GM04504 (cell line): ENCODE measurements at places on chromosomes 12 and 14.
A peak's percentile ranks its signal among the peaks of the same experiment; 100 is the strongest.

DNA sequence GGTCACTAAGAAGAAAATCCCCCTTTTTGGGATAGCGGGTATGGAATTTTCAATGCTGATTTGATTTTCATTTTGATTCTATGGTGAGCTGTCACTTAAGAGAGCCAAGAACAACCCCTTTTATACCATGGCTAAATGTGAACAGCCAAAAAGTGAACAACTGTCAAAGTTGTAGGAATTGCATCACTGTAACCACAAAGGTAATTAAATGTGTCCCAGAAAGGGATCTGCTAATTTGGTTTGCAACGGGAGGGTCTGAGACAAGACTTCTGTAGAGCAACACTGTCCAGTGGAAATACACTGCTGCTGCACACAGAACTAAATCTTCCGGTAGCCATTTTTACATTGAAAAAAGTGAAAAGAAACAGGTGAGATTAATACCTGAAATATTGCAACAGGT lies 14.6 kb downstream of the CHST11 start:
- DNase-seq, result no peak

- no peak for DNase-seq
Measured at GRCh38 chr14:97420211-97420610, 623.0 kb downstream of the VRK1 start.

DNA sequence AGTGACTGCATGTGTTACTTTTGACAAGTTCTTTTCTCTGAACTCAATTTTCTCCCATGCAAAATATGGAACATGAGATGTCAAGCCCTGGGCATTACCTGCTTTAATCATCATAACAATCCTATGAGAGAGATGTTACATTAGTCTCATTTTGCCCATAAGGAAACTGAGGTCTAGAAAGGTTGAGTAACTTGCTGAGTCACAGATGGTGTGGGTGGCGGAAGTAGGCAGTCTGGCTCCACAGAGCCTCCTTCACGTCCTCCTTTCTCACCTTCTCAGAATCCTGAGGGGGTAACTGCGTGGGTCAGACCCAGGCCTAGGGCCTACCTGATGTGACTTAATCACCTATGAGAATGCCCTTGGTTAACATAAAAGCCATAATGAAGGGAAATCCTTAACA lies 50.7 kb downstream of the TMTC1 start:
- DNase-seq, result no peak

DNA sequence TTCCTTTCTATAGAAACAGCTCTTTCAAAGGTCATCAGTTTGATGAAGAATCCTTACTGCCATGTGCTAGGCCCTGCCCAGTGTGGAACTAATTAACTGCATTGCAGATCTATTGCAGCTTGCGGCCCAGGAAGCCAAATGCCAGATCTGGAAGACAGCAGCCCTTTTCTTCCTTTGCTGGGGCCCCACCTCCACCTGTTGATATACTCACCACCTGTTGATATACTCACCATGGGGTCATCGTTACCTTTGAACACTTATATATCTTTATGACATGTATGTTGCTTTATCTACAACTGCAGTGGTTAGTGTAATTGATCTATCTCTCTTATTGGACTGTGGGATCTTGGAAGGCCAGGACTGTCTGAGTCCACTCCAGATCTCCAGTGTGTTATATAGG lies 292.5 kb downstream of the ATP23 start:
- no peak for DNase-seq

- DNase-seq, result peak; percentile 99
Measured at GRCh38 chr14:61562321-61563161, 132.8 kb upstream of the HIF1A start.

DNA sequence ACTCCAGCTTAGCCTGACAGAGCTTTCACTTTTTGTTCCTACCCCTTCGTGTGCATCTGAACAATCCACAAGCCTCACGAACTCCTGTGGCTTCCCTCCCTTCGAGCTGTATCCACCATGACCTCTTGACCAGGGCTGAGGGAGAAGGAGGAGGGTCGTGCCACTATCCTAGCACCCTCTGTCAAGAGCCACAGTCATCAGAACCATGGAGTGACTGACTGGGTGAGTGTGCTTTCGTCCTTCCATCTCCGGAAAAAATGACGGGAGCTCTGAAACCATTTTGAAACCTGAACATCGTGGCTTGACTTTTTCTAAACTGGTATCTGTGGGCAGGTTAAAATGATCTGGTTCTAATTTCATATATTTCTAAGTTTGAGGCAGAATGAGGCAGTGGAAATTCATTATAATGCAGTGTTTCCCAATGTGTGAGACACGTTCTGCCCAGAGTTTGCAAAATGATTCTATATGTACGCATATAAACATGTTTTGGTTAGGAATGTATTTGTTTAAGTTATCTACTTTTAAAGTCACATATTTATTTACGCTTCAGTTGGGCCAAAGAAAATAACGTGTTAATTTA lies 27.0 kb downstream of the IL26 start:
- DNase-seq, result no peak

- DNase-seq, result no peak
Measured at GRCh38 chr14:95815226-95815690, 61.4 kb upstream of the TUNAR start.

DNA sequence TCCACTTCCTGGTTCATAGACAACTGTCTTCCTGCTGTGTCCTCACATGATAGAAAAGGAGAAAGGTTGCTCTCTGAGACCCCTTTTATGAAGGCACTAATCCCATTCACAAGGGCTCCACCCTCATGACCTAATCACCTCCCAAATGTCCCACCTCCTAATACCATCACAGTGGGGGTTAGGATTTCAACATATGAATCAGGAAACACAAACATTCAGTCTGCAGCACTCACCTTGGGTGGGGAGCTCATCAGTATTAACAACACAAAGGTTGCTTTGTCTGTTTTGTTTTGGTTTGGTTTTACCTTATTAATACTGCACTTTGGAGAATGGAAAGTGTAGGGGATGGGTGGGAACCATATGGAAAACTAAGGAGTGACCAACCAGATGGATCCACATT lies 10.5 kb upstream of the SMCO2 start:
- no peak for DNase-seq

DNA sequence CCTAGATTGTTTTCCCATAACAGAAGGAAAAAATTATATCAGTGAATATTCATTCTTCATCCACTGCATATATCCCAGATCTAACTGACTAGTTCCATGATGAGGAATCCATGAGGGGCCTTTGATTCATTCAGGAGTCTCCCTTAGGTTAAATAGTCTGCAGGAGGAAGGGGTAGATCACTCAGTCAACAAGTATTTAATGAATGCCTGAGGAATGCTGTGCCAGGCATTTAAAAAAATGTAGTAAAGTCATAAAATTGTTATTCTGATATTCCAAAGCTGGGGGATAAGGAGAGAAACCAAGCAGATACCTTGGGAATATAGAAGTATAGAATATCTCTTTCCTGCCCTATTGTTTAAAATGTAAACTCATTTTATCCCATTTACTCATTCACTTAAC lies 216.2 kb upstream of the CAND1 start:
- DNase-seq, result no peak

GRCh38 chr14:97719931-97720330 lies 922.7 kb downstream of the VRK1 start:
- DNase-seq, result no peak

DNA sequence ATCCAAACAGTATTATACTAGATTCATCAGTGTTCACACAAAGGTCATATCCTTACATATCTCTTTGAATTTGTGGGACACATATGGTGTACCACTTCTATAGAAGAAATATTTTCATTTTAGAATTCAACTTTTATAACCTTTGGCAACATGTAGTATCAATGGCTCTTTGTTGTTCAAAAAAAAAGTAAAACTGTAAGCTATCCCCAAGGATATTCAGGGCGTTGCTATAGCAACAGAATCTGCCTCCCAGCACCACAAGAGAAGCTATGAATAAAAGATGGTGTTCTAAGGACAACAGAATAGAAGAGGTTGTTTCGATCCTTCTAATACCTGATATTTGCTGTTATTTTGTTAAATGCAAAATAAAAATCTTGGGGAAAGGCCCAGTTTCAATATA lies 139.3 kb downstream of the BRMS1L start:
- DNase-seq, result no peak

DNA sequence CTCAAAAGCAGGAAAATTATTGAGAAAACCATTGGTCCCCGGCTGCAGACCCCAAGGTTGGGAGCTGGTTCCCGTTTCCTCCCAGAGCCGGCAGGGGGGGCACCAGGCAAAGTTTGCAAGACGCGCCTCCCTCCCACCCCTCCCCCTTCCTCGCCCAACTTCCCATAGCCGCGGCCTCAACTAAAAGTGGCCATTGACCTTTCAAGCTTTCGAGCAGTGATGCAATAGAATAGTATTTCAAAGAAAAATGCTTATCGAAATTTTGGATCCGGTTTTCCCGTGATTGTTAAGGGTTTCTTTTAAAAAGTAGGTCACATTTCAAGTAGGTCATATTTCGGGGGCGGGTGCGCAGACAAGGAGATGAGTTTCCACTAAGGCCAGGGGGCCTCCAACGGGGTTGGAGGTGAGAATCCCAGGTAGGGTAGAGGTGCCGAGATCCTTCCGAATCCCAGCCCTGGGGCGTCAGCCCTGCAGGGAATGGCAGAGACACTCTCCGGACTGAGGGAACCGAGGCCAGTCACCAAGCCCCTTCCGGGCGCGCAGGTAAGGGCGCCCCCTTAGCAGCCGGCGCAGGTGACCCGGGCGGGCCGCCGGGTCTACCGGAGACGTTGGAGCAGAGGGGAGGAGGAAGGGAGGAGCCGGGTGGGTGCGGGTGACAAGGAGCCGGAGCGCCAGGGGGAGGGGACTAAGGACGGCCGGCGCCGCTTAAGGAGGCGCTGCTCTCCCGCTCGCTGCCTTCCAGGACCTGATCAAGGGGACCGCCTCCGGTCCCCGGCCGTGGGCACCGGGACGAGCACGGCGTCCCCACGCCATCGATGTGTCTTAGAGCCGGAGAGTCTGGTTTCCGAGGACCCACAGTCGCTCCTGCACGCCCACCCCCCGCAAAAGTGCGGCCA lies 2.6 kb upstream of the SOCS2 start:
- DNase-seq, result peak; percentile 66

GRCh38 chr12:89350260-89350629 lies 2.1 kb downstream of the DUSP6 start:
- DNase-seq, result no peak

- no peak for DNase-seq
Measured at GRCh38 chr12:47017041-47017713, 62.2 kb upstream of the PCED1B start.

DNA sequence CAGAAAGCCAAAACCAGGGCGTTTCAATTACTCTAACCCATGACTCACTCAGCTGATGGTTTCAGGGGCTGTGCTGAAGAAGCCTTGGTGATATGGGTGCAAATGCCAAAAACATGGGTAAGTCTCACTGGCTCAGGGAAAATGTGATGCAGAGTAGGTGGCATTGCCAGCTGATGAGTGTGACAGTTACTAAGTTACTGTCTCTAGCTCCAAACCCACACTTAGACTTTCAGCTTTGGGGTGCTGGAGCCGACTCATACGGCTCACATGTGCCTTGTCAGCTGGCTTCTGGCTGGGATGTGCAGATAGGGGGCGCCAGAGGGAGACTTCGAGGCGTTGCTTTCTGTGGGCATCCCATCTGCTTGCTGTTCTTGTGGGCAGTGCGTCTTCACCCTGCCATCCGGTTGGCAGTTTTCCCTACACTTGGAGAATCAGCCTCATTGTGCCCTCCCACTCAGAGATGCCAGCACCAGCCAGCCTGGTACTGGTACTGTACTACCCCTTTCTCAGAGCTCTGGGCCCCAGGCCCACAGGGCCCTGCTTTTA lies 11.1 kb upstream of the KRT7 start:
- no peak for DNase-seq

GRCh38 chr12:126210026-126210425 lies 1144.8 kb downstream of the AACS start:
- DNase-seq, result no peak

- no peak for DNase-seq
Measured at GRCh38 chr14:96309133-96309895, 53.3 kb downstream of the BDKRB1 start.

GRCh38 chr14:54475187-54475899 lies 13.4 kb downstream of the GMFB start:
- no peak for DNase-seq

DNA sequence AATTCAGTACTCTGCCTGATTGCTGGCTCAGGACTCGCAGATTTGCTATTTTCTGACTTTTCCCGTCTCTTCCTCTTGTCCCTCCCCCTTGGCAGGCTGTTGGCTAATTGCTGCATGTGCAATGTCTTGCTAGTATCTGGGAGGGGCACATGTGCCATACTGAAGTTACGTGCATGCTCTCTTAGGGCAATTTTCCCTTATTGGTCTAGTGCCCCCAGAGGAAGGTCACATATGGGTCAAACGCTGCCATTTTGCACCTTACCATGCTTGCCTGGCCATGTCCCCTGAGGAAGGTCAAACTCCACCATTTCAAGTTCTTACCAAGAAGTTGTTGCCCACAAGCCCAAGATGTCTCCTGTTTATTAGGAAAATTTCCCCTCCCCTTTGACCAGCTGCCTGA lies 13.9 kb upstream of the ERC1 start:
- no peak for DNase-seq

- no peak for DNase-seq
Measured at GRCh38 chr12:26264215-26264838, 69.0 kb downstream of the SSPN start.

GRCh38 chr14:32104803-32105202 lies 27.7 kb downstream of the ARHGAP5 start:
- no peak for DNase-seq

GRCh38 chr12:32217354-32218310 lies 111.0 kb downstream of the BICD1 start:
- peak; percentile 76 for DNase-seq

DNA sequence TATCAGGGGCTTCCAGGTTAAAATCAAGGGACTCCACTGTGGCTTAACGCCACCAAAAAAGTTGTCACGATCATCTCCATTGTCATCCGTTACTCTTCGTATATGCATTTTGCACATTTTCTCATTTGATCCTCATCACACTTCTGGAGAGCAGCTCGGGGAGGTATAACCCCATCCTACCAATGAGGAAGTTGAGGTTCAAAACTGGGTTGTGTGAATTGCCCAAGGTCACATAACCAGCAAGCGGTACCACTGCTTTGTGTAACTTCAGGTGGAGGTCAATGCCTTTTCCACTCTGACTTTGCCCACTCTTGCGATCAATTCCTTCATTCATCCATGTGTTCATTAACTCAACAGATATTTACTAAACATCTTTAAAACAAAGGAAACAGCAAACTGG lies 71.1 kb upstream of the CCND2 start:
- DNase-seq, result no peak

- no peak for DNase-seq
Measured at GRCh38 chr14:89428173-89428523, 11.1 kb upstream of the FOXN3 start.

GRCh38 chr12:86663173-86663572 lies 407.0 kb upstream of the MGAT4C start:
- no peak for DNase-seq

DNA sequence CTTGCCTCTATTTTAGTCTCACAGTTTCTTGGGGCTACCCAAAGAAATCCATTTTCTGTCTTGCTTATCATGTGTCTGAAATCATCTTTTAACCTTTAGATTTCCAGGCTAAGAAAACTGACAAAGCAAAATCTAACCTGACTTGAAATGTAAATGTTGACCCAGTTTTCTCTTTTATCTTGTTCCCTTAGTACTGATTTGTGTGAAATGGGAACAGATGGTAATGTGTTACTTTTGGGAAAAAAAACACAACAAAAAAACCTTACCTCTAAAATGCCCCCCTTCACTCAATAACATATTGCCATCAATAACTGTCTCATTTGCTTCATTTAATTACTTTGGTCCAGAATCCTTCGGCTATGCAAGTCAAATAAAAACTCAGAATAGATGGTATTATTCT lies 383.2 kb upstream of the DCN start:
- no peak for DNase-seq
